AG04450 (cell line): ENCODE measurements at places on chromosomes 1 and 21.

GRCh38 chr1:89519779-89520358 lies 4.8 kb upstream of the LRRC8B start:
- DNase-seq: no peak

DNA sequence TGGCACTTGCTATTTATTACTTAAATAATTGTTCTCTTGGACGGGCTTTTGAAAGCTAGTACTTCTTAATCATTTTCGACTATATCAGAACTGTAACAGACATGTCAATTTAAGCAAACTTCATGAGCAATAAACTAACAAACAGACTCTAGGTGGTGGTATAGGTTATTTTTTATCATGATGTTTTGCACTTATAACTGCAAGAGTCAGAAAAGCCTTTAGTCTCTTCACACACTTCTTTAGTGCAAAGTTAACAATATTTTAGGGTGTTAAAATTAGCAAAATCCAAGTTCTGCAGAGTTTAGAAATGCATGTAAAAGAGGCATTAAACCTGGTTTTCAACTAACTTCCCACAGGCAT lies 2.2 kb downstream of the NRIP1 start:
- no peak for DNase-seq

DNA sequence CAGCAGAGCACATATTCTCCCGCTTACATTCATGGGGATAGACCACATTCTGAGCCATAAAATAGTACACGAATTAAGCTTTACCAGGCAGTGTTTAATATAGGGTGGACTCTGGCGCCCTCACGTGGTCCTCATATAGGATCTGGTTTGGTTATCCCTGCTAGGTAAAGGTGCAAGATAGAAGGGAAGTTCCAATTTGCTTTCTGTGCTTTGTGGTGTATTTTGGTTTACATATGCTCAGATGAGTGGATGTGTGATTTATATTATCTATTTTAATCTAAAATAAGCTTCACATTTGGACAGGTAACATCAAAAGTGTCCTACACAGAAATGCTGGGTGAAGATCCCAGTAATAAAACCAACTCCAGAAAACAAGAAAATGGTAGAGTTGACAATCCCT lies 3.6 kb downstream of the CR1 start:
- DNase-seq: peak; percentile 10

DNA sequence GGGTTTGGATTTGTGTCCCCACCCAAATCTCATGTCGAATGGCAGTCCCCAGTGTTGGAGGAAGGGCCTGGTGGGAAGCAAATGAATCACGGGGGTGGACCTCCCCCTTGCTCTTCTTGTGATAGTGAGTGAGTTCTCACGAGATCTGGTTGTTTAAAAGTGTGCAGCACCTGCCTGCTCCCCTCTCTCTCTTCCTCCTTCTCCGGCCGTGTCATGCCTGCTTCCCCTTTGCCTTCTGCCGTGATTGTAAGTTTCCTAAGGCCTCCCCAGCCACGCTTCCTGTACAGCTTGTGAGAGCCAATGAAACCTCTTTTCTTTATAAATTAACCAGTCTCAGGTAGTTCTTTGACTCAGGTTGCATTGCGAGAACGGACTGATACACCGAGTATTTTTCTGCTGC lies 15.9 kb downstream of the CLDN14 start:
- DNase-seq: no peak

GRCh38 chr1:171969813-171970212 lies 128.5 kb downstream of the DNM3 start:
- no peak for DNase-seq

DNA sequence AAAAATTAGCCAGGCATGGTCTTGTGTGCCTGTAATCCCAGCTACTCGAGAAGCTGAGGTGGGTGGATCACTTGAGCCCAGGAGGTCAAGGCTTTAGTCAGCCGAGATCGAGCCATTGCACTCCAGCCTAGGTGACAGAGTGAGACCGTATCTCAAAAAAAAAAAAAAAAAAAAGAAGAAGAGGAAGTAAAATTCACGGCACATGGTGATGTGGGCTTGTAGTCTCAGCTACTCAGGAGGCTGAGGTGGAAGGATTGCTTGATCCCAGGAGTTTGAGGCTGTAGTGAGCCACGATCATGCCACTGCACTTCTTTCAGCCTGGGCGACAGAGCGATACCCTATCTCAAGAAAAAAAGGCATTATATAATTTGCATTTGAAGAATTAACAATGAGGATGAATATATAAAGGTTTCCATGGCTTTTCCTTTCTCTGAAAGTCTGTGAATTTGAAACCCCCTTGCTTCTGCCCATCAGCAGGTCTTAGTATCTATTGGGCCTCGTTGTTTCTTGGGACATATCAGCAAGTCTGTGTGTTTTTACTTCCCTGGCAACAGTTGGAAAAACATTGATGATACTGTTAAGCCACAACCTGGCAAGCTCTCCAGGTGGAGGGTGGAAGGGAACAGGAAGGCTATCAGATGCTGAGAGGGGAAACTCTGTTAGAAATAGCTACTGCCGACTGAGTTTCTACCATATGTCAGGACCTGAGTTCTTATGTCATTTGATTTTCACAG lies 4.6 kb upstream of the PLA2G2D start:
- no peak for DNase-seq

DNA sequence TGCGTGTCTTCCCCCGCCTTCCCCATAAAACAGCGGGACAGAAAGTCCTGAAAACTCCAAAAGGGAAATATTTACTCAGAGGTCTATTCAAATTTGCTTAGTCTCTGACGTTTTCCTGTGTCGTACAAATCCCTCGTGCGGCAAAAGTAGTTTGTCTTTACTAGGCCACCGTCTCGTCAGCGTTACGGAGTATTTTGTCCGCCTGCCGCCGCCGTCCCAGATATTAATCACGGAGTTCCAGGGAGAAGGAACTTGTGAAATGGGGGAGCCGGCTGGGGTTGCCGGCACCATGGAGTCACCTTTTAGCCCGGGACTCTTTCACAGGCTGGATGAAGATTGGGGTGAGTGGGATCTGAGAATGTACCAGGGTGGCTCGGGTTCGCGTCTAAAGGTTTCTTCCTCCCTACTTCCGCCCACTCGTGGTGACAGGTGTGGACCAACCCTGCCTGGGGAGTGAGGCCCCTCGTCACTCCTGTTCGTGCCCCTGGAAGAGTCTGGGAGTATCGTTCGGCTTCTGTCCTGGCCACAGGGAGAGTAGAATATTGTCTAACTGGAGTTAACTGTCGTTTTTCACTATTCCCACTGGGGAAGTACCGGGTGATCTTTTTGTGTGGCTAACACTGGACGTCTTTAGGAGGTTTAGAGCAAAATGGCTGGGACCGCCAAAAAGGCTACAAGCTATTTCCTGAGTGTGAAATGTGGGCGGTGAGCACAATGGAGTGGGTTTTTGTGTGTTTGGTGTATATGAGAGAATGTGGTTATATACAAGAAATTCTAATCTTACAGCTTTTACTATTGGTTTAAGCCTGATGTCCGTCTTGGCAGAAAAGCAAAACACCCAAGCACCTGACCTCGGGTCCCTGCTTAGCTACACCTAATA lies at the start of gene ATF6:
Gene ATF6, plus strand, starts transcription at position 219 of the 880 bp plus-strand sequence. Its CDS starts 41 bp downstream, at position 260.
- DNase-seq: peak; percentile 71

DNA sequence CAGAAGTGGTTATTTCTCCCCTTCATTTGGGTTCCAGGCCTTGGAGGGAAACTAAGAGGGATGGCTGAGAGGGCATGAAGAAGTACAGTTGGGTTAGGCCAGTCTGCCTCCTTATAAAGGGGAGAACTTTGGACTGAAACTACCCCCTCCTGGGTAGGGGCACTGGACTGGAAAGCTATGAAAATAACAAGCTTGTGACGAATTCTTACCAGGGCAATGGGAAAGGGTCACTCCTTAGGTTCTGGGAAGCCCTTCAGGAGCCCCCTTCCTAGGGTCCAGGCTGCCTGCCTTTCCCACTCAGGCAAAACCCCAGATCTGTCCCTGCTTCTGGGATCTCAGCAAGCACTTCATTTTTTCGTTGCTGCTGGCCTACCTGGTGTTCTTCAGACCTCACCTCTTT lies 9.8 kb upstream of the P3R3URF start:
- no peak for DNase-seq

- no peak for DNase-seq
These were observed 41.0 kb downstream of the VCAM1 start for GRCh38 chr1:100760511-100760910.

GRCh38 chr1:155206891-155207805 lies 549 bp downstream of the THBS3 start:
- DNase-seq: peak; percentile 55

DNA sequence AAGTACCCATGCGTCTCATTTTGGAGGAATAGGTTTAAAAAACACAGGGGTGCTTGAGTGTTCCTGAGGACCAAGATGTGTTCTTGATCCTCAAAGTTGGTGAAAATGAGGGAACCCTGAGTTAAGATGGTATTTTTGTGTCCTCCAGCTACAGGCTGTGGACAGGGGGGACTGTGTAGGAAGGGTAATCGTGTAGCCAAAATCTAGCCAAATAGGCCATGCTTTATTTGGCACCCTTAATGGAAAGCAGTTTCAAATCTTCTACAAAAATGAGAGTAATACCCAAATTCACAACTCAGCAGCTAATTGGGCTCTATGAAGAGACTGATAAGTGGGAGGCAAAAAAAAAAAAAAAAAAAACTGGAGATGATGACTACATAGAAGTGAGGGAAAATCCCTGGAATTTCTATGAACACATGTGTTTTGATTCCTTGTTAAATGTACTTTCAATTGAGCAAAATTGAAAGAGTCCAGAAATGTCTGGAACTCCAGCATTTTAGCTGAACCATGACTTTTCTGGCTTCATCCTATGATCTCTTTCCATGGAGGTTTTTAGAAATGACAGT lies 470 bp downstream of the HSD11B1 start:
- DNase-seq: no peak

GRCh38 chr1:221149111-221149510 lies 269.9 kb downstream of the HLX start:
- DNase-seq: no peak

DNA sequence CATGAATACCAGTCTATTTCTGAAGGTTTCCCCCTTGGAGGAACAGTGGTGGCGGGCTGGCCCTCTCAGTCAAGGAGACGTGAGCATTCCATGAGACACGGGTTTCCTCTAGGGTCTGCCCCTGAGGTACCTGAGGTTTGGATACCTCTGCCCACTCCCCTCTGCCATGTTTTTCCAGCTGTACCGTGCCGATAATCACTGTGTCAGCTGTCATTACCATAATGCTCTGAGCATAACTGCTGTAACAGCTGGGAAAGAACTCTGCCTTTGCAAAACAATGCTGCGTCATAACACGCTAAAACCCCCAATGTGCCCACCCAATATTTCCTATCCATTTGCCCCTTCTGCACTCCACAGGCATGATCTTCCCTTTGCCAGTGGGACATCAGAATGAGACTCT lies 425.1 kb downstream of the KIF26B start:
- no peak for DNase-seq

GRCh38 chr1:89064632-89065031 lies 376 bp downstream of the GBP1 start:
- DNase-seq: no peak

DNA sequence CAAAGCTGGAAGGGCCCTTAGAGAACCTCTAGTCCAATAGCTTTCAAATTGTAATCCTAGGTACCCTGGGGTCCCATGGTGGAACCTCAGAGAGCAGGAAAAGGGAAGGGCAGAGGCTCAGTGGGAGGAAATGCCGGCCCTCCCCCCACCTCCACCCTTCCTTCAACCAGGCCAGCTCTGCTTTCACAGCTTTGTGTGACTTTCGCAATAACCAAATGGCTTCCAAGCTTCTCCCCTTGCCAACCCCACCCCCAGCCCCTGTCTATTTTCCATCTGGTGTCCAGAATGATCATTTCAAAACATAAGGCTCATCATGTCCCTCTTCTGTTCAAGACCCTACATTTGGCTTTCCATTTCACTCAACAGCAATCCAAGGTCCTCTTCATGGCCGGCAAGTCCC lies 74.4 kb downstream of the CD58 start:
- no peak for DNase-seq

DNA sequence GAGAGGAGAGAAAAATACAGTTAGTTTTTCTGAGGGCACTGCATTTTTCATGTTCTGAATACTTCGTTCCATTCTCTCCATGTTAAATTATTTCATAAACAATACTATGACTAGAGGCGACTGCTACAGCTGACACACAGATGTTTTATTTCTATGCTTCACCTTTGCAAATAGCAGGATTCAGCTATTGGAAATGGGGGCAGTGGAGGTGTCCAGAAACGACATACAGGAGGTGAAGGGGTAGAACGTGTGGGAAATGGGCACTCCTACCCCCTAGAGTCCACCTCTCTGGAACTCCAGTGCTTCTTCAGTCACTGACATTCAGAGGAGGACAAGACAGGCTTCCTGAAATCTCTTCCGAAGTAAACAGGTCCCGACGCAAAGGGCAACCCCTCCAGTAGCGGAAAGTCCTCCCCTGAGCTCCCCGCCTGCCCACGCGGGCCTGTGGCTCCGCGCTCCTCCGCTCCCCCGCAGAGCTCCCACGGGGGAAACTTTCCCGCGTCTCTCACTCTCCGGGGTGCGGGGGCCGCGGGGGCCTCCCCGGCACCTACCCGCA lies 480 bp downstream of the DPYD start:
- no peak for DNase-seq

DNA sequence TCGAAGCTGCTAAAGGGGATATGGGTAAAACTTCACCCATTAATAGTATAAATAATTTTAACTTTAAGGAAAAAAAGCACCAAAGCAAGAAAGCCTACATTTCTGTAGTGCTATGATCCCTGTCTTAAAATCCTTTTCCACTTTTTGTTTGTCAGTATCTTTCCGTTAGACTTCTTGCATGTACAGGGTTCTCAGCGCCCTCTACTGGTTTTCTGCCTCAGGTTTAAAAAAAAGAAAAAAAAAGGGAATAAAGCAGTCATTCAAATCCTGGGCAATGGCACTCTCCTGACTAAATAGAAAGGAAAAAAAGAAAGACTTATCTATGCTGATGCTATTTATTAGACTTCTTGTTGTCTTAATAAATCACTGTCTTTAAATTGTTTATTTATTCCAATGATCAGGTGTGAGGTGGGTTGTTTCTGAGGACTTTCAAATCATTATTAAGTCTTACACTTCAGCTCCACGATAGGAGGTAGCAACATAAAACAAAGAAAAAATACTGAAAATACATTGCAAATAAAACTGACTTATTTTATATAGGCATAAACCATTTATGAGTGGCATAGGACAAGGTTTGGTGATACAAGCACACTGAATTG lies 475.4 kb upstream of the NR5A2 start:
- peak; percentile 48 for DNase-seq

GRCh38 chr1:172360985-172361384 lies 59.5 kb upstream of the C1orf105 start:
- no peak for DNase-seq

DNA sequence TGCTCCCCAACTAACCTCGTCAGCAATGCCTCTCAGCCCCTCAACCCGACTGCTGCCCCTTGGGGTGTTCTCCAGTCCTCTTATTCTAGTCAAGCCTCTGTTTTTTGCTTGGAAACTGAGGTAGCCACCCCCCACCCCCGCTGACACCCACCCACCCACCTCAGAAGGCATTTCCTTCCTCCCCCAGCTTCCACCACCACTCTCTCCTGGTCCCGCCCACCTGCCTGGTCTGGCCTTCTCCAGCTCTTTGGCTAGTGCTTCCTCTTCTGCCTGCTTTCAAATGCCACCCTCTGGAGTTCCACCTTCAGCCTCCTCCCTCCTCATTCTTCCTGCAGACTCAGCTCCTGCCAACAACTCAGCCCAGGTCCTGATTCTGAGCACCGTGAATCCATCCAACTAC lies 35.3 kb downstream of the OLFML2B start:
- no peak for DNase-seq
